H9 (cell line): ENCODE measurements at places on chromosomes 2 and 18.
A peak's percentile ranks its signal among the peaks of the same experiment; 100 is the strongest.

DNA sequence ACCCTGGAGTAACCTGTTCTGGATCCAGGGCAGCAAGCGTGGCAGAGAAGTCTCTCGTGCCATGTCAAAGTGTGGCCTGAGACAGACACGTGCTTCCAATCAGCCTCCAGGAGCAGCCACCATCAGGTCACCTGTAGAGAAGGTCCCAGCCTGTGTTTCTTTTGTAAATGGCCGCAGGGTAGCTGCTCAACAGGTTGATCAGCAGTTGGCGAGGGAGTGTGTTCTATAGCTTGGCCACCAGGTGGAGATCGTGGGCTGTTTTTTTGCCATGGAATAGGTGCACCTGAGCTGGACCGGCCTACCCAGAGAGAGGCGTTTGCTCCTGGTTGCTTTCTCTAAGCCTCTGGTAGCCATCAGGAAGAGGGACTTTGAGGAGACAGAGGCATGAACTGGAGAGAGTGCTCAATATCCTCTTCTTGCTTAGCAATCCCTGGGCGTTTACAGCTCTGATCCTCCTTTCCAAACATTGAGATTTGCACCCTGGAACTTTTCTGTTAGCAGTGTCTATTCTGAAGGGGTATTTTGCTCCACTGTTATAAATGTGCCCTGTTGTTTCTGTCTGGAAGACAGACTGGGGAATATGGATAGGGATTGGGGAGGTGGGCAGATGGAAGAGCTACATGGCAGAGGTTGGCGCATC, 34.2 kb upstream of the EN1 start:
- DNase-seq = peak; percentile 91

- DNase-seq = peak; percentile 81
These were observed 37.5 kb upstream of the SEMA4C start for GRCh38 chr2:96907115-96908041.

GRCh38 chr18:60445341-60445740, 72.8 kb upstream of the MC4R start:
- no peak for DNase-seq

DNA sequence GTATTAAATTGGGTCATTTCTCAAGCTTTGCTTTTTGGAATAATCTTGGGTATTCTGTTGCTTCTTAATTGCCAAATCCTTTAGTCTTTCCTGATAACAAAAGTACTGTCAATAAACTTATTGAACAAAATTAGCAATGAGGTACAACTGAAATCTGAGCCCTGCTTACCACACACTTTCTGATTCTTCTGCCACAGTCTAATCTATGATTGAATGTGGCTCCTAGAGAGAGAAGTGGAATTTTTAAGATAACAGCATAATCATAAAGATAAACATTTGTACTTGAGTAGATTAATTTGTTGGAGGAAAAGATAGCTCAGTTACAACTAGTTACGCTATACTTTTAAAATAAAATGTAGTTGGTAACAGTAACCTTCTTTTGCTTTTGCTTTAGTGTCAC, 354.8 kb downstream of the CELF4 start:
- no peak for DNase-seq

DNA sequence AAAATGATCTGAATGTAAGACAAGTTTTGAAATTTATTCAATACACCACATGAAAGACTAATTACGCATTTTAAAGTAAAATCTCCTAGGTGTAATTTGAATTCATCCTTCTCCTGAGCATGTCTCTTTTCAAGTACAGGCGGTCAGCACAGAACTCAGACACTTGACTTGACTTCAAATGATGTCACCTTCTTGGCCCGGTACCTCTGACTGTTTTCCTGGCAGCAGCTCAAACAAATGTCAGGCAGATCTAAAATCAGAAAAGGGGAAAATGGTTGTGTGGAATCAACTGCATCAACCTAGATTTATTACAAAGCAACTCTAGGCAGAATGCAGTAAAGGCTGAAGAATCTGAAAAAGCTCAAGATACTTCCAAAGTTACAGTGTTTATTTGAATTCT, 11.4 kb upstream of the PROKR1 start:
- no peak for DNase-seq

DNA sequence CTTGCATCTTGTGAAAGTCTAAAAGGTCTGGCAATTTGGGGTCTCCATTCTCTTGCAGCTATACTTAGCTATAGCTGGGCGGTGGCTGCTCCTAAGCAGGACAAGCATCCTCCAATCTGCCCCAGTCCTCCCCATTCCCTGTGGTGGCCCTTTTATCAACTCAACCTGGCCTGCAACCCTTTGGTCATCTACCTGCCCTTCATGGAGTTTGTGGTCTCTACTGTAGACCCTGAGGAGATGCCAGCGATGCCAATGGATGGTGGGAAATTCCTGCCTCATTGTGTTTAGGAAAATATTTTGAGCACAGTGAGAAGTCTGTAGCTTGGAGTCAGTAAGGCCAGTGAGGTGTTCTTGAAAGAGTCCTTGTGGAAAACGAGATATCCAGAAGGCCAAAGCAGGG, 143.4 kb downstream of the CAPN13 start:
- DNase-seq = peak; percentile 6

DNA sequence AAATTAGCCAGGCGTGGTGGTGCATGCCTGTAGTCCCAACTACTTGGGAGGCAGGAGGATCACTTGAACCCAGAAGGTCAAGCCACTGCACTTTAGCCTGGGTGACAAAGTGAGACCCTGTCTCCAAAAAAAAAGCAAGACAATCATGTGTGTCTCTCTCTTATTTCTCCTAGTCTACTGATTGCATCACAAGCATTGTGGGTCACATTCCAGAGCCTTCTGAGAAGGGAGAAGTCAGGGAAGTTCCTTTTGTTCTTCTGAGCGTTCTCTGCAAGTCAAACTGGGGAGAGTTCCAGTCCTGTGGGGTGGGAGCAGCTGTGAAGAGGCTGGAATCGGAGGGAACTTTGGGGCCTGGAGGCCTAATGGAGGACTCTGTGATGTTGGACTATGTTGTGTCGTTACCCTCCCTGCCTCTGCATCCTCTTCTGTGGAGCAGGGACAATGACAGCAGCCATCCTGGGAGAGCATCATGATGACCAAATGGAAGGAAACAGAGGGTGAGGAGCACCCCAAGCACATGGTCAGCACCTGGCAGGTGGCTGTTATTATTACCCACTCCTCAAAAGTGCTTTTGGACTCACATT, 115.4 kb downstream of the MRO start:
- DNase-seq = no peak

DNA sequence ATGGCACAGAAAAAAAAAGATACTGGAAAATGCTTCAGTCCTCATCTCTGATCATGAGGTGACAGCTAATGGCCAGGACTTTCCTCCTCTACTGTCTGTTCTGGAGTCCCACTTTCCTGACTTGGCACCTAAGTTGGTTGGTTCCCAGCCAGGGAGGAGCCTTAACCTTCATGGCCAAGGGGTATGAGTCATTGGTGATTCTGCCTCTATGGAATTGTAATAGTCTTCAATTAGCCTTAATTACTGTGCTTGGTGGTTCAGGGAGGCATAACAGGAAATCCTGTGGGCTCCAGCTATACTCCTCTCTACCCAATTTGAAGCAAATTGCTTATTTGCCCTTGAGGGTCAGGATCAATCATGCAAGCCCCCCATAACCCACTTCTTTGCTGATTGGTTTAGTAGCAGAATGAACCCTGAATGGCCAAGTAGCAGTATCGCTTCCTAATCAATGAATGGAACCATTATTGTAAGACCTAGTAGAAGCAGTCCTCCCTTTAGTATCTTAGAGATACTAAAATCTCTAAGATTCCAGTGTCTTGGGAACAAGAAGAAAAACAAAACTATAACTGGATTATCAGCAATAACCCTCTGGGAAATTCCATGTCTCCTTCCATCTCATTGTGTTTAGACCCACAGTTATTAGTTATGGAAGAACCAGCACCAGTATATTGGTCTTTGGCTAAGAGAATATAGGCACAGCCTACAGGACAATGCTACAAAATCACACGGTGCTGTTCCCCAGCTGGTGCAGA, 109.0 kb downstream of the COL6A3 start:
- no peak for DNase-seq

- no peak for DNase-seq
These were observed 103.9 kb upstream of the GULP1 start for GRCh38 chr2:188187726-188188125.

GRCh38 chr2:8986327-8986976, 17.0 kb downstream of the MBOAT2 start:
- DNase-seq = peak; percentile 75

DNA sequence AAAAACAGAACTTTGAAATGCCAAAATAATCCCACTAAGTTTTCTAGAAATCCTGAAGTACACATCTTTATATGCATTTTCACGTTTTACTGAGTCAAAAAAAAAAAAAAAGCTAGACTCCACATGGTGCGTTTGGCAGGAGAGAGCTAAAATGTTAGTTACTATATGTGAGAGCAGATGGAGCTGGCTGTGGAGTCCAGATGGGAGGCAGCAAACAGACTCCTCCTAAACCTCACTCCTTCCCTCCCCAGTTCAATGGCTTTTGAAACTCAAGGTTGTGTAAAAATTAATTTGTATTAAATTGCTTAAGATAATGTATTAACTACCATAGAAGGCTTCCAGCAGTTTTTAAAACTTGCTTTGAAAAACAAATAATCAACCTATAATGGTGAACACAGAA, 248.8 kb downstream of the AGPS start:
- DNase-seq = no peak

DNA sequence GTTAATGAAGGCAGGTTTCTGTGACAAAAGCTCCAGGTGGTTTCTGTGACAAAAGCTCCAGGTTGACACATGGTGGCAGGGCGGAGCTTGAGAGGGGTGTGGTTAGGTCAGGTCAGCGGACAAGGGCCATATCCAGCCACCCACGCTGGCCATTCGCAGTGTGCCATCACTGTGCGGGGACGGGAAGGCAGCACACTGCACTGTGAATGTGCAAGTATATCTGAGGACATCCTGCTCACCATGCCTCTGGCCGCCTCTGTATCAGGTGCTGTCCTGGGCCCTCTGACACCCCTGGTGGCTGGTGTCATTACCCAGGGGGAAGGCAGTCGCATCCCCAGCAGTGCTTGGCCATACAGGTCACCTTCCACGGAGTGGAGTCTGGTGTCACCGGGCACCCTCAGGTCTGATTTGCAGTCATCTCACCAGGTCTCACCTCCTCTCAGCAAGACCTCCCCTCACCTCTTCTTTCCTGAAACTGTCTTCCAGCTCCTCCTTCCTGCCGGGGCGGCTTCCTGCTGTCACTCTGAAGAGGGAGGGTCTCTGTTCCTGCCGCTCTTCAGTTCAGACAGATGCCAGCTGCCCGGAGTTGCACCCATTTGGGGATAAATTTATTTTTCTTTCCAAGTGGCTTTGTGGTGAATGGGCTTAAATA, 34.9 kb downstream of the CTIF start:
- peak; percentile 48 for DNase-seq

DNA sequence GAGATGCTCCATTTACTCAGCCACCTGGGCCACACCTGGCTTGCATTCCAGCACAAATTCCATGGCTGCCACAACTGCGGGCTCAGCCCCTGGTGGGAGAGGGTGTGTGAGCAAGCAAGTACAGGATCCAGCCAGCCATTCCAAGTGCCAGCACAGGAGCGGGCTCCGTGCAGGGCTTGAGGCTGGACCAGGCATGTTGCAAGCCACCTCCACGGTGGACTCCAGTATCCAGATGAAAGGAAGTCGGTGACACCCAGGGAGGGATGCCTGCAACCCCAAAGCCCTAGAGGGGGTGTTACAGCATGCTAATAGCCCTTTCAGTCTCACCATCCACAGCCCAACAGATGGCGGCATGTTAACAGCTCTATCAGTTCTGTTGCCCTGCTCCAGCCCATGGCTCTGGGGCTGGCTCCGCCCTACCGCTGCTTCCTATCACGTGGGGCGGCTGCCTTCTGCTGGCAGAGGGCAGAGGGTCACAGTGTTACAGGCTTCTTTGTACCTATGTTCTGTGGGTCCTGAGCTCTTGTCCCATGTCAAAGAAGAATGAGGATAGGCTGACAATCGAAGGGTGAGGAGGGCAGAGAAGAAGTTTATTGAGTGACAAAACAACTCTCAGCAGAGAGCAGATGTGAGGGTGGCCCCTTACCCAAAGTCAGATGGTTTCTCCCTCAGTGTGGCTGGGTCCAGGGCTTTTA, 11.7 kb upstream of the GORASP2 start:
- DNase-seq = peak; percentile 96

DNA sequence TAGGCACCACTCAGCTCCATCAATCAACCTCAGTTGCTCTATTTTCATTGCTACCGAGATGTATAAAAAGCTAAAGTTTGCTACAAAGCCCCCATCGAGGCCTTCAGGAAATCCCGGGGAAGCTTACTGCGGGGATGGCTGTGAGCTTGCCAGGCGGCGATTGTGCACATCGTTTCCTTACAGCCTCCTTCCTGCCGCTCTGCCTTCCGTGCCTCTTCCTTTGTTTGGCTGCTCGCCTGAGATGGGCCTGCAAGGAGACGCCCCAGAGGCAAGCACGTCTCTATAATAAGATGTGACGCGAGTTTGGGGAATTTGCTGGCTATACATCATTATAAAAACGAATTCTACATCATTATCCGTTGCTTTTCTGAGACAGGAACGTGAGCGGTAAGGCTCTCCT, 41.6 kb downstream of the DHRS9 start:
- DNase-seq = peak; percentile 59
